Stimulated activated effector memory CD8-positive, alpha-beta T cell treated with anti-CD3 and anti-CD28 coated beads, Interleukin-12 subunit alpha, Interleukin-12 subunit beta, amount 100 ng/mL, for 72 hours (primary cell): ENCODE measurements at places on chromosomes 13 and 19.

DNA sequence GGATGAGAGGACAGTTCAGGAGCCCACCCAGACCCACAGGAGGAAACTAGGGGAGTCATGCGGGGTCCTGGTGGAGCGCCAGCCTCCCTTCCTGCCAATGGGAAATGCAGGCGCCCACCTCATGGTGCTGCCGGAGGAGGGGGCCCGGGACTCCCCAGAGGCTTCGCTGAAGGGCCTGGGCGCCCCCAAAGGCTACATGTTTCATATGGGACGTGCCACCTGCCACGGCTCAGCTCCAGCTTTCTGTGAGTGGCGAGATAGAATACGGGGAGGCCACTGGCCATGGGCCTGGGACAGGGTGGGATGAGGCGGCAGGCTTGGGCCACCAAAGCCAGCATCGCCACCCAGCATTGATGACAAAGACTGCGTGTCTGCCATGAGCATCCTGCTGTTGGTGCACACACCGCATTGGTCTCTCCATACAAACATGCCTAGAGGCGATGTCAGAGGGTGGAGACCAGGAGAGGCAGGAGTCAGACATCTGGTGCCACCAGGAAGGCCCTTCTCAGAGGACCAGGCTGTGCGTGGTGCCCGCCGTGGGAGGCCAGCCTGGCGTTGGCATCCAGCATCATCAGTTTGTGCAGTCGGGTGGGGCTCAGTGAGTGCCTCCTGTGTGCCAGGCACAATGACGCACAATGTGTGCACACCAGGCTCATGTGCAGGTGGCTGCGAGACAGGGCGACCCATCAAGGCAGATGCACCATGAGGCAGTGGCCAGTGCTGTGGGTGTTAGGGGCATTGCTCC lies 1.2 kb upstream of the F10 start:
- no peak for DNase-seq

DNA sequence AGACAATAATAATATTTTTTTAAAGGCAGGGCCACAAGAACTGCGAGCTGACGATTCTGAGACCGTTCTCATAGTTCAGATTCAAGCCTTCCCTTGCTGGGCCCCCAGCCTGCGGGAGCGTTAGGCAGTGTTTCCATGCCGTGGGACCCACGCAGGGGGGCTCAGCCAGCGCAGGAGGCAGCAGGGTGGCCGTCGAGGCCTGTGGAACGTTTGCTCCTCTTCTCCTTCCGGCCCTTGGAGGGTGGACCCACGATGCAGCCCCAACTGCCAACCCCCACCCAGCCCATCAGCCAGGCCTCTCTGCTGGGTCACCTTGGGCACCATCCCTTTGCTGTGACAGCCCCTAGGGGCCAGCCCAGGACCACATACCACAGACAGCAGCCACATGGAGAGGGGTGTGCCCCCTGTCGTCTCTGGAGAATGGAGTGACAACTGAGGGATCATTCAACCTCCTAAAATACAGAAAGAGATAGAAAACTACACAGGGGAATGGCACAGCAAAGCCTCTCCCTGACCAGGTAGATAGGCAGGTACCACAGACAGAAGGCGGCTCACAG lies 46.8 kb downstream of the PDCD5 start:
- no peak for DNase-seq

- DNase-seq, result no peak
These were observed 16.4 kb downstream of the MICOS13 start for GRCh38 chr19:5663904-5664303.

- no peak for DNase-seq
These were observed 1.5 kb downstream of the ZNF581 start for GRCh38 chr19:55644842-55645511.

- DNase-seq, result no peak
These were observed 158.6 kb upstream of the SLC10A2 start for GRCh38 chr13:103224804-103225203.
